ENCODE measurements at places on chromosomes 12 and 14. TPM values are rescaled to one million over a fixed set of nuclear protein-coding genes. Genes with fewer than 3 reads are reported as not detected.

Gene KRT80
- 8.8 TPM for total RNA-seq

GRCh38 chr12:52392465-52393007, 7.1 kb upstream of the KRT84 start:
- no peak overlapping the region for H3K4me3 ChIP-seq
- H3K27me3 ChIP-seq = no peaks in the 10 kb centered on the region
- no peaks in the 10 kb centered on the region for H3K4me1 ChIP-seq
- no peaks in the 10 kb centered on the region for H3K36me3 ChIP-seq
- no peak overlapping the region for H3K27ac ChIP-seq
- DNase-seq = no peak

DNA sequence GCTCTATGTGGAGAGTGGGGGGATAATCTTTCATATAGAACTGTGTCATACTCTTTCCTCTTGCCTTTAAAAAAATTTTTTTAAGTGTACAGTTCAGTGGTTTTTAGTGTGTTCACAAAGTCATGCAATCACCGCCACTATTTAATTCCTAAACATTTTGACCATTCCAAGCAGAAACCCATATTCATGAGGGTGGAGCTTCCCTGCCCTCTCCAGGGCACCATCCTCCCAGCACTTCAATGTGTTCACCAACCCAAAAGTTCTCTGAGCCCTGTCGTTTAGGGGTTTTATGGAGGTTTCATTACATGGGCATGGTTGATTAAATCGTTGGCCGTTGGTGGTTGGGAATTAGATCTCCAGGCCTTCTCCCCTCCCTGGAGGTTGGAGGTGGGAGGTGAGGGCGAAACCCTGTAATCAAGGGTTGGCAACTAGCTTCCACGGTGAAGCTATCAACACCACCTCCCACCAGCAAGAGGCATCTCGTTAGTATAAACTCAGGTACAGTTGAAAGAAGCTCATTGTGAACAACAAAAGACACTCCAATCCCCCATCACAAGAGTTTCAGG, 42.8 kb upstream of the WNK1 start:
- H3K27me3 ChIP-seq = no peaks in the 10 kb centered on the region
- no peak overlapping the region for H3K4me3 ChIP-seq
- H3K4me1 ChIP-seq = no peaks in the 10 kb centered on the region
- no peaks in the 10 kb centered on the region for H3K36me3 ChIP-seq

DNA sequence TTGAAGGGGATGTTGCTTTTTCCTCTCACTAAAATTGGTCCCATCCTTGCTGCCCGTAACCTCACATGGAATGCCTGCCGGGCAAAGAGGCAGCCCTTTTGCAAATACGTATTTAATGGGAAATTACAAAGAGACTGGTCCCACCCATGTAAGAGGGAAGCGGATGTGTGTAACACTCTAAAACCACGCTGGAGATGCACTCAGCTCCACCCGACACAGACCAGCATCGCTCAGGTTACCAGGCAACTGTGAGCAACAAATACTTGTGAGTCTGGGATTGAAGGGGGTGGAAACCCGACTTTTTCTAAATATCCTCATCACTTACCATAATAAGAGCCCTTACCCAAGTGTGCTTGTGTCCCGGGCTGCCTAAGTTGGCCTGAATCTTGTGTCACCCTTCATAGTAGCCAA, 47.7 kb downstream of the ELK3 start:
- no peaks in the 10 kb centered on the region for H3K4me1 ChIP-seq
- no peak overlapping the region for H3K27ac ChIP-seq
- no peaks in the 10 kb centered on the region for H3K36me3 ChIP-seq
- H3K27me3 ChIP-seq = no peaks in the 10 kb centered on the region

DNA sequence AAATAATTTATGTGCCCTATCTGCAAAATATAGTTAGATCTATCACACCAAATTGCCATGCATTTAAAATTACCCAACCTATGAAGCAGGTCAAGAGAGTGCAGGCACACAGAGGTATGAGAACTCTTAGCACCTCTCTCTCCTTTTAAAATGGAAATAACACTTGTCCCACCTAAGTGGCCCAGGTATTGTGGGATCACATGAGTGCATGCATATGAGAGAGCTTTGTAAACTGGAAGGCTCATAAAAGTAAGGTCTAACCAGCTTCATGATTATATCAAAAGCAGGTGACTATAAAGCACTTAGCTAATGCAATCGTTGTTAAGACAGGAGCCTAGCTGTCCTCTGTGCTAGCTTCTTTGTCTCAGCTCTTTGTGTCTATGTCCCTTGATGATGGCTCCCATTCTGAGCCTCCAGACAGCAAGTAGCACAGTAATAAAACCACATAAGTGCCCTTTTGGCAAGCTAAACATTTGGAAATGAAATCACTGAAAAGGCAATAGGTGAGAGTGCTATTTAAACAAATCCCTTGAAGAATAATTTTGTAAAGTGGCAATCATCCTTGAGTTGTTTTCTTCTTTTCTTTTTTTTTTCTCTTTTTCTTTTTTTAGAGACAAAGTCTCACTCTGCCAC, 219.0 kb downstream of the NTF3 start:
- no peak for DNase-seq
- H3K4me1 ChIP-seq = no peaks in the 10 kb centered on the region
- H3K27ac ChIP-seq = no peak overlapping the region
- H3K27me3 ChIP-seq = peaks cover 65% of the 10 kb centered on the region

Gene CNTN1
- total RNA-seq = 3.0 TPM

DNA sequence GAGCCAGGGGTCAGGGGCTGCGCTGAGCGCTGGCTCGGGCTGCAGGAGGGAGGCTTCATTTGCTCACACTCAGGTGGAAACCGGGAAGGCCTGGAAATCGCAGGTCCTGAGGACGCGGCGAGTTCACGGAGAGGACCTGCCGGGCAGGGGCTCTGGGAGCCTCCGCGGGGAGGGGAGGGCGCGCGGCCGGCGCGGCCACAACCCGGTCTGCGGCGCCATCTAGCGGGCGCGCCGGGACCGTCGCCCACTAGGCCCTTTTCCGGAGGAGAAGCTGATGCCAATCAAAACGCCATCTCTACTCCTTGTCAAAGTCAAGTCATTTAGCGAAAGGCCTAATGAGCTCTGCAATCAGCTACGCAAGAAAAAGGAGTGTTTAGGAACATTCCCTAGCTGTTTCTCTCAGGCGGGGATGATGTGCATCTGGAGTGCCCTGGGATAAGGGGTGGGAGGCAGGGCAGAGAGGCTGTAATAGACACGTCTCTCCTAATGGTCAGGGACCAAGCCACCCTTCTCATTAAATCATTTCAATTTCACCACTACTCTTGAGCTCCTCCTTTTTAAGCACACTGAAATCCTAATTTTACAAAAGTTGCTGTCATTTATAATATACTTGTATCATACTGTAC, 885.8 kb upstream of the TMEM132C start:
- DNase-seq = peak; percentile 21
- no peaks in the 10 kb centered on the region for H3K4me1 ChIP-seq
- H3K4me3 ChIP-seq = no peak overlapping the region
- H3K27ac ChIP-seq = no peak overlapping the region
- H3K27me3 ChIP-seq = no peaks in the 10 kb centered on the region
- H3K36me3 ChIP-seq = no peaks in the 10 kb centered on the region

DNA sequence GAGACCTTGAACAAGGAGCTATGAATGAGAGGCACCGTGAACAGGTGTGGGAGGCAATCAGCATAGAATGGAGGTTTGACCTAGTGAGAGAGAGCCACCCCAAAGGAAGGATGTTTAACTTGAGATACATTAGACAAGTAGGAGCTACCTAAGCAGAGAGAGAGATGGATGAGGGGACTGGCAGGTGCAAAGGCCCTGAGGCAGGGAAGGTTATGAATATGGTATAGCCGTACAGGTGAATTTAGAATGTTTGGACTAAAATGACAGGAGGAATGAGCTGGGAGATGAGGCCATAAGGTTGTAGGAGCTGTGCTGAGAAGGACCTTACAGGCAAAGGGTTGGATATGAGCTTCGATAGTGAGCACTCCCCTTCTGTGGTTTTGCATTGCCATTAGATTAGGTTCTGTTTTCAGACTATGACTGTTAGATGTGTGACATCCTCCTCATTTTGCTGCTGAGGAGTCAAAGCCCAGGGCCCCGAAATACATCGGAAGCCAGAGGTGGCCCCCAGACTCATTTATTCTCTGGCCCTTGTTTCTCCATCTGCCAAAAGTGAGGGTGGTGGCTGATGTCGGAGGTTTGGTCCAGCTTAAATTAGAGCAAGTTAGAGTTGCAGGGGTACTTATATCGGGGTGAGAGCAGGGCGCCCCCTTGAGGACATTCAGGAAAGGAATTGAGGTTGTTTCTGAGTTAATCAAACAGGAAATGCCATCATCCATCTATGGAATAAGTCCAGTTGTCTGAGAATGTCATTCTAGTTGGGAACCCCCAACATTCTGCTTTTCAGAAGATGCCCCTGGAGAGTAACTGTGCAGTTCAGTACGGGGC, 29.4 kb downstream of the SLC24A4 start:
- H3K4me1 ChIP-seq = no peaks in the 10 kb centered on the region
- no peak overlapping the region for H3K4me3 ChIP-seq
- DNase-seq = peak; percentile 40
- H3K27me3 ChIP-seq = no peaks in the 10 kb centered on the region
- H3K27ac ChIP-seq = no peak overlapping the region

DNA sequence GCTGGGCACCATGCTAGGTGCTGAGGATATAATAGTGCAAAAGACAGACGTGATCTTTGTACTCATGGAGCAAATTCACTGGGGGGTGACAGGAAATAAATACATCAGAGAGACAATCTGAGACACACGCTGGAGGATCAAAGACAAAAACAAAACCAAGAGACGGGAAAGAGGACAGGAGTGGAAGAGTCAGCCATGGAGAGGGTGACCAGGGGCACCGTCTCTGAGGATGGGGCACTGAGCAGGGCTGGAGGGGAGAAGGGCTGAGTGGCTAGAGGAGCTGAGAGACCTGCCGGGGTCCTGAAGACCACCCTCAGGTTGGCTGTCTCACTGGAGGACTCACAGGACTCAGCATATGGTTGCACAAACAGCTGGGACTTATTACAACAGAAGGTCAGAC, 81.9 kb downstream of the TMEM132D start:
- no peaks in the 10 kb centered on the region for H3K4me1 ChIP-seq
- no peaks in the 10 kb centered on the region for H3K36me3 ChIP-seq
- H3K27me3 ChIP-seq = no peaks in the 10 kb centered on the region
- no peak for DNase-seq
- no peak overlapping the region for H3K4me3 ChIP-seq

DNA sequence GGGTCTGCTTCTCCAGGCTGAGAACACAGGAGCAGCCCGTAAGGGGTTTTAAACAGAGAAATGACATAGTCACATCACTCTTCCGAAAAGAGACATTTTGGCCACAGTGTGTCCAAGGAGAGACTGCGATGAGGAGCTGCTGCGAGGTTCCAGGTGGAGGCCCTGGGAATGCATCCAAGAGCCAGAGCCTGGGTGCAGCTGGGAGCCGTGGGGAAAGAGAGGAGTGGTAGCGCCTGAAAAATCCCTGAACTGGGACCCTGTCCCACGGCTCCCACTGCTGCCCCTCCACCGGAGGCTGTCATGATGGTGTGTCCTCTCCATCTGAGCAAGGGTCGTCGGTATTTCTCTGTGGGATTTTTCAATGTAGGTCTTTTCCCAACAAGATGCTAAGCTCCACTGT, 146.9 kb downstream of the BCL11B start:
- no peak for DNase-seq
- H3K36me3 ChIP-seq = no peaks in the 10 kb centered on the region
- H3K4me1 ChIP-seq = no peaks in the 10 kb centered on the region
- H3K27me3 ChIP-seq = peaks cover 4% of the 10 kb centered on the region

- no peaks in the 10 kb centered on the region for H3K27me3 ChIP-seq
- DNase-seq = no peak
- H3K36me3 ChIP-seq = no peaks in the 10 kb centered on the region
- H3K4me3 ChIP-seq = no peak overlapping the region
- peaks cover 12% of the 10 kb centered on the region for H3K4me1 ChIP-seq
Measured at GRCh38 chr12:103839103-103839502, 1.9 kb downstream of the NT5DC3 start.

All from HCT116 (cell line).